ENCODE measurements at places on chromosomes 11 and 22.

- no peak for DNase-seq
These were observed 26.7 kb downstream of the SLC5A1 start for GRCh38 chr22:32069579-32070372.

DNA sequence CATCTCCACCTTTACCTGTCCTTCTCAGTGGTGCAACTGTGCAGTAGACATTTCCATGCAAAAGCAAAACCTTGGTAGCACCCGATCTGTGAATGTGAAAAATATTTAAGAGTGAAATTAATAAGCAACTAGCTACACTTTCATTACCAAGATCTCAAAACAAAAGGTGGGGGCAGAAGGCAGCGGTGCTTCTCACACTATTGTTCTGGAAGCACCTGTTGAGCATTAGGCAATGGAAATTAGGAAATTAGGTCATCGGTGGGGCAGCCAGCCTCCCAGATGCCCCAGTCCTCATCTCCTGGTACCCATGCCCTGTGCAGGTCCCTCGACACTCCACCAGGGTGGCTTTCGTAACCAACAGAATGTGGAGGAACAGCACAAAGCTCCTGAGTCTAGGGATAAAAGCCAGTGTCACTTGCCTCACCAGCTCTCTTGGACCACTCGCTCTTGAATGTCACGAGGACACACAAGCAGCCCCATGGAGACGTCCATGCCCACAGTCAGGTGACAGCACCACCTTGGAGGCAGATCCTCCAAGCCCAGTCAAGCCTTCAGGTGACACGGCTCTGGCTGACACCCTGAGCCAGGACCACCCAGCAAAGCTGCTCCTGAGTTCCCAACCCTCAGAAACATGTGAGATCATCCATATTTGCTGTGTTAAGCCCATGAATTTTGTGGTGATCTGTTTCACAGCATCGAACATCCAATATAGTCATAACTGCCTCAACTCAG, 3.3 kb downstream of the LTO1 start:
- peak; percentile 66 for DNase-seq

GRCh38 chr11:46338988-46339666, 8.1 kb upstream of the DGKZ start:
- DNase-seq: no peak

- DNase-seq: no peak
These were observed 248.1 kb downstream of the OPCML start for GRCh38 chr11:133284156-133284555.

DNA sequence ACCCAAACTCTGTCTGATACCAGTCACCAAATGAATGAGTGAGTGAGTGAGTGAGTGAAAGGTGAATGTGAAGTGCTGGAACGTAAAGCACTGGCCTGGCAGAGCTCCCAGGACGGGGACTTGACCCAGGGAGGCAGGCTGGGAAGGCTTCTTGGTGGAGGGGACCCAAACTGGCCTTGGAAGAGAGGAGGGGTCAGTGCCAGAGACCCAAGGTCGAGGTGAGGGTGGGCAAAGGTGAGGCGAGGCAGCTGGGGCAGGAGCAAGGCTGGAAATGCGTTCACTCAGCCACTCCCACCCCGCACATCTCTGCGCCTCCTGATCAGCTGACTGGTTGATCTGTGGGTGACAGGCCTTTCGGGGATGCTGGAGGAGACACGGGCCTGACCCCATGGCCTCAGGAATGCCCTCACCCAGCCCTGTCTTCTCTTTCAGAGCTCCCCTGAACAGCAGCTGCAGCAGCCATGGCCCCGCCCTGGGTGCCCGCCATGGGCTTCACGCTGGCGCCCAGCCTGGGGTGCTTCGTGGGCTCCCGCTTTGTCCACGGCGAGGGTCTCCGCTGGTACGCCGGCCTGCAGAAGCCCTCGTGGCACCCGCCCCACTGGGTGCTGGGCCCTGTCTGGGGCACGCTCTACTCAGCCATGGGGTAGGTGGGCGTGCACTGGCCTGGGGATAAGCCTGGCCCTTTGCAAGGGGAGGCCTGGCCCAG, 7.6 kb downstream of the TSPO start:
- DNase-seq: no peak

GRCh38 chr22:30250661-30251267, 4.2 kb upstream of the LIF start:
- no peak for DNase-seq

GRCh38 chr11:74754507-74755252, 6.0 kb downstream of the RNF169 start:
- no peak for DNase-seq

GRCh38 chr11:75508051-75508561, 17.6 kb downstream of the GDPD5 start:
- no peak for DNase-seq

GRCh38 chr11:83721263-83721662, 435.1 kb upstream of the CCDC90B start:
- DNase-seq: no peak

- DNase-seq: no peak
These were observed 24.7 kb downstream of the PPME1 start for GRCh38 chr11:74195828-74196227.

DNA sequence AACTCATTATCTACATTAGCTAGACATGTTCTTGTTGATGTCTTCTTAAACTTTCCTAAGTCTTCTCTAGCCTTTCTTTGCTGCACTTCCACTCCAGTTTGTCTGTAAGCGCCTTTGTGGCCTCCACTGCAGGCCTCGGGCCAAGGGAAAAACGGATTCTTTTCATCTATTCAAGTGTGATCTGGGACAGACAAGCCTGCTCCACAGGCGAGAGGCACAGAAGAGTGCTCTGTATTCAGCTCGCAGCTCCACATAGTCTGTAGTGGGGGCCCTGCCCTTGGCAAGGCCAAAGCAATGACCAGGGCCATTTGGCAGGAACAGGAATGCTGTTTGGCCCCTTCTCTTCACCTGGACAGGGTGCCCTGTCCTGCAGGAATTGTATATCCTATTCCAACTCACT, 84.1 kb upstream of the BARX2 start:
- no peak for DNase-seq

DNA sequence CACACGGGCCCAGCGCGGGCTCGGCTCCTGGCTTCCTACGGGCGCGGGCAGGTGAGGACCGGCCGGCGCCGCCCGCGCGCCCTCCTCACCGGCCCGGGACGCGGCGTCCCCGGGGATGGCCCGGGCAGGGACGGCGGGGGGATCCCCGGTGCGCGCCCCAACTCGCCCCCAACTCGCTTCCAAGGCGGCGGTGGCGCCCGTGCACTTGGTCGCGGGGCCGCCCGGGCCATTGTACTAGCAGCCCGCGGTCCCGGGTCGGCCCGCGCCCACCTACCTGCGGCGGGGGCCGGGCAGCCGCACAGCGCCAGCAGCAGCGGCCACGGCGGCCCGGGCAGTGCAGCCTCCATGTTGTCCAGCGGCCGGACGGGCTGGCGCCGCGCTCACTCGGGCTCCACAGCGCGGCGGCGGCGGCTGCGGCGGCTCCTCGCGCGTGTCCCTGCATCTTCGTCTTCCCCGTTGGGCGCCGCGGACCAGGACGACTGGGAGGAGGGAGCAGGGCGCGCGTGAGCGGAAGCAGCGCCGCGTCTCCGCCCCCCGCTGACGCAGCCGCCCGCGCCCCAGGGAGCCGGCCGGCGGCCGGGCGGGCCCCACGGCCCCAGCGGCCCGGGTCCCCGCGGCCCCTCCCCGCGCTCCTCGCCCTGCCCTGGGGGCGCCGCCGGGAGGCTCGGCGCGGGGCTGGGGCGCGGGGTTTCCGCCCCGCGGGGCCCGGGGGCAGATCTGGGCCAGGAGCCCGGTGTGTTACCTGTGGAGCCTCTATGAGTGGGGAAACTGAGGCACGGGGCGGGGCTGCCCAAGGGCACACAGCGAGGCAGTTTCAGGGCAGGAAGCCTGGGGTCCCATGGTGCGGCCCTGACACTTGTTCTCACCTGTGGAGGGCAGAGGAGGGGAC, 159.3 kb upstream of the GRK3 start:
- peak; percentile 64 for DNase-seq

- peak; percentile 62 for DNase-seq
These were observed 11.2 kb upstream of the CTSD start for GRCh38 chr11:1774886-1775285.

DNA sequence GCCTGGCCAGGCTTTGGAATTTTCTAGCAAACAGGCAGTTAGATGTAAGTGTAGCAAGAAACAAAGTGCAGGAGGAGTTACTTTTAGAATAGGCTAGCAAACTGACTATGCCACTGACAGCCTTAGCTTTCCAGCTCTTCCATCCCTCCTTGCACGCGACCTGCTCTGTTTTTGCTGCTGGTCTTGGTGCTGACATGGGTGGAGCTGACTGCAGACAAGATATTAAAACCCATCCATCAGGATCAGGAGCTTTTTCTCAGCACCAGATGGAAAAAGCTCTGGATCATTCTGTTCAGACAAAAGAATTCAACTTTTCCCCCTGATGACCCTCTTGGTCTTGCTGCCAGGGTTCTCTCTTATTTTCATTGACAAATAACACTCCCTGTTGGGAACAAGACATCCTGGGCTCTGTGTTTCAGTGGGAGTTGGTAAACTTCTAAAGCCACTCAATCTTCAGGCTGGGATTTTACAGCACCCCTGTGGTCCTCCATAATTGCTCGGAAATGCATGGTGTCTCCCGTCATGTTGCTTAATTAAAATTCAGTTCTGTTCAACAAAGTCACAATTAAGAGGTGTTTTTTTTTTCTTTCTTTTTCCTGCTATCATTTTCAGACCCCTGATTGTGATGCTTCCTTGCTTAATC, 240.0 kb upstream of the LARGE1 start:
- peak; percentile 47 for DNase-seq

DNA sequence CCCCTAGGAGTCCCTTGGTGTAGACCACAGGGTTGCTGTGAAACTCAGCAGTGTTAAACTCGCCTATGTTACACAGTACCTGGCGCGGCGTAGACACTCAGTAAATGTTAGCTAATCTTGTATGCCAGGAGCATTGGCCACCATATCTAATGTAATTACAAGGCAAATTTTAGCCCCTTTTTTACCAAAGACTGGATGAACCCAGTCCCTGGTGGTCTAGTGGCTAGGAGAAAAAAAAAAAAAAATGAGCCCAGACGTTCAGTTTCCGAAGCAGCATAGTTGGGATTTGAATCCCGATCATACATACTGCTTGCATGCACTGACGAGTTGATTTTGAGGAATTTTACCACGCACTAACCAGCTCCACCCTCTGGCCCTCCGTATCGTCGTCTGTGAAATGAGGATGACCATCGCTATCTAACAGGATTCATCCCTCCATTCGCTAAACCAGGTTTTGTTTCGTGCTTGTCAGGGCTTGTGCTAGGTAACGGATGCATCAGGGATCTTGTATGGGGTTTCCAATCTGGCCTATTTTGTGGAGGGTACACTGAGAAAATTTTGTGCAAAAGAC, 688 bp downstream of the PTS start:
- no peak for DNase-seq

- peak; percentile 67 for DNase-seq
These were observed 30.0 kb upstream of the TLCD5 start for GRCh38 chr11:120295099-120295498.

- DNase-seq: no peak
These were observed 68.6 kb downstream of the KCNQ1 start for GRCh38 chr11:2513441-2513840.

DNA sequence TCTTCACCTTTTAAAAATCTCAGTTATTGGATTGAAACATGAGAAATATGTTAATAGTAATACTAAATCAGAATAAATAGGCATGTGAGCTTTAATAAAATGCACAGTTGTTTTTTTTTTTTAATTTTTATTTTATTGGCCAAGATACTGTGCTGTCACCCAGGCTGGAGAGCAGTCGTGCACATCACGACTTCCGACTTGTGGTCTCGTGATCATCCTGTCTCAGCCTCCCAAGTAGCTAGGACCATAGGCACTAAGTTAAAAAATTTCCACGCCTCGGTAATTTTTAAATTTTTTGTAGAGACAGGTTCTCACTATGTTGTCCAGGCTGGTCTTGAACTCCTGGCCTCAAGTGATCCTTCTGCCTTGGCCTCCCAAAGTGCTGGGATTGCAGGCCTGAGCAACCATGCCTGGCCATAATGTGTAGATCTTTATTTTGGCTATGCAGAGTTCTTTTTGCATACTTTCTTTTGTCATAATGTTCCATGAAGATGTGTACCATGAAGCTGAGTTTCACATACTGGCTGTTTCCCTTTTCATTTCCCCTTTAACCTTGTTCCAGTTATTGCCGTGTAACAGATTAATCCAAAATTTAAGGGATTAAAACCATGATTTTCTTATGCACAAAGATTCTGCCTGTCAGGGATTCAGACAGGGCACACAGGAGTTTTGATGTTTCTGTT, 16.0 kb downstream of the CAPRIN1 start:
- DNase-seq: no peak

GRCh38 chr22:24526191-24526590, 28.7 kb downstream of the GUCD1 start:
- no peak for DNase-seq

GRCh38 chr22:31080848-31081649, at the start of gene SMTN:
Gene SMTN (plus strand): TSS chr22:31081318. CDS start chr22:31083259, 1,941 bp downstream.
- DNase-seq: peak; percentile 99

GRCh38 chr11:36557991-36558390, 9.8 kb upstream of the RAG1 start:
- DNase-seq: no peak

GRCh38 chr11:16611401-16611921, 127.0 kb upstream of the C11orf58 start:
- no peak for DNase-seq

- no peak for DNase-seq
These were observed 52.0 kb downstream of the ARFGAP2 start for GRCh38 chr11:47124675-47125074.

DNA sequence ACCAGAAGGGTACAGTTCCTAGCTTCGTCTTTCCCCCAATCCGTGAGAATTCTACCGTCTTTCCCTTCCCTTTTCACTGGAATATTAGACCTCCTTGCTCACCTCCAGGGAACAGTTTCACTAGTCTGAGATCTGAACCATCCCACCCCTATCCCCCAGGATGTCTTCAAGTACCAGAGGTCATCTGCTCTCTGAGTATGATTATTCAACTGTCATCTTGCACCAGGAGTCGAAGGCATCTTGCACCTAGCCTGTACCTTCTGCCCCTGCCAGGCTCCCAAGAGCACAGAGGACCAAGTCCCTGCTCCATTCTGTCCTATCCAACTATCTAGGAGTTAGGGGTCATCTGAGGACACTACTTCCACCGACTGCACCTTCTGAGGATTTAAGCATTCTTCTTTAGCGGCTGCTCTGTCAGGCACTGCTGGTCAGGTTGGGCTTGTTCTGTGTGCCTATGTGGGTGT, 804 bp downstream of the ACER3 start:
- no peak for DNase-seq

GRCh38 chr11:85805387-85805786, 5.6 kb downstream of the SYTL2 start:
- no peak for DNase-seq

Data from lower leg skin (tissue), 4 donors.